Stimulated activated CD8-positive, alpha-beta memory T cell treated with anti-CD3 and anti-CD28 coated beads, Interleukin-7, amount 100 ng/mL, for 1 hour (primary cell): ENCODE measurements at places on chromosomes 4 and X.

GRCh38 chr4:184355111-184355604, 119.2 kb downstream of the IRF2 start:
- no peak for DNase-seq

- DNase-seq, result no peak
Measured at GRCh38 chrX:114675365-114675764, 91.5 kb downstream of the HTR2C start.

- DNase-seq, result no peak
Measured at GRCh38 chrX:37986893-37987292, 19.5 kb upstream of the SYTL5 start.

- no peak for DNase-seq
Measured at GRCh38 chrX:147781844-147782243, 129.9 kb upstream of the FMR1 start.

GRCh38 chr4:148795156-148795864, 353.1 kb upstream of the NR3C2 start:
- DNase-seq, result no peak

DNA sequence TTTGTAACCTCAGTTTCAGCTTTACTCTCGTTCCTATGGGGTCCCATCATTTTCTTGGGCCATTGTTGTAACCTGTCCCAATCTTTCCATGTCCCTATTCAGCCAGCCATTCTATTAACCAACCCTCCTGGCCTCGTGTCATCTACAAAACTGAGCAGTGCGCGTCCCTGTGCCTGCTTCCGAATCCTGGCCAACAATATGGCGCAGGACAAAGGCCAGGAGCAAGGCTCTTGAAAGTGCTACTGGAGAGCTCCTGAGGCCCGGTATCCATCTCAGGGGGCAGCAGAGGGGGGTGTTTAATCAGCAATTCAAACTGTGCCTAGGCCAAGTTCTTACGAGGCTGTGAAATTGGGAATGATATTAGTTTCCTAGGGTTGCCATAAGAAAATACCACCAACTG, 41.2 kb upstream of the APLN start:
- DNase-seq, result no peak

- no peak for DNase-seq
Measured at GRCh38 chrX:20538974-20539373, 272.3 kb upstream of the RPS6KA3 start.

GRCh38 chr4:95614684-95615205, 66.0 kb upstream of the UNC5C start:
- DNase-seq, result no peak

DNA sequence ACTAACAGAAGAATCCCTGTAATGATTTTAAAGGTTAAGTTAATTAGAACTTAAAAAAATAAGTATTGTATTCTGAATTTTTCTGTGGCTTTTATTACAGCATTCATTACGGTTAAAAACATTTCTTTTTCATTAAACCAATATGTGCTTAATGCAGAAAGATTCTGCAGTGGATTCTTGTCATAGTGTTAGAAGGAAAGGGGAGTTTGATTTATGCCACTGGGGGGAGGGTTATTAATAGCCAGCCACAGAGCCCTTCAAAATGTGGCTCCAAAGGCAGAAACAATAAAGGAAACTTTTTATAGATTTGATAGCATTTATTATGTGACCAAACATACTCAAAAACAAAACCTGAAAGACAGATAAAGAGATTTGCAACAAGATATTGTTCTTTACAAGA, 9.1 kb downstream of the SMAD1 start:
- DNase-seq, result no peak
